CD4-positive, alpha-beta T cell treated with Interleukin-6 at 100 ng/mL for 8 hours (primary cell): ENCODE measurements at places on chromosomes 4 and X.

GRCh38 chr4:37960679-37961450 lies 667 bp downstream of the PTTG2 start:
- no peak for DNase-seq

- DNase-seq, result no peak
Observed at GRCh38 chr4:40322811-40323210, 12.3 kb upstream of the CHRNA9 start.

- no peak for DNase-seq
Observed at GRCh38 chrX:65528293-65528692, 6.3 kb downstream of the LAS1L start.

DNA sequence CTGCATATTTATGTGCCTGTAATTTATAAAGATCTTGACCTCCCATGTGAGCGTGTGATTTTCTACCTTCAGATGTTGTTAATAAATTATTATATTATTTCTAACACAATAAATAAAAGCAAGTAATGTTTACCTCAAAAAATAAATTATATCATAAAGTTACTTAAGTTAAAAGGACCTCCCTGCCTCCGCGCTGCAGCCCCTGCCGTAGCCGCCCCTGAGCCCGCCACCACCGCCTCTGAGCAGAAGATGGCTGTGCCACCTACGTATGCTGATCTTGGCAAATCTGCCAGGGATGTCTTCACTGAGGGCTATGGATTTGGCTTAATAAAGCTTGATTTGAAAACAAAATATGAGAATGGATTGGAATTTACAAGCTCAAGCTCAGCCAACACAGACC lies 119.6 kb upstream of the BRWD3 start:
- DNase-seq, result no peak

- no peak for DNase-seq
Observed at GRCh38 chr4:90852237-90852636, 725.0 kb downstream of the CCSER1 start.

DNA sequence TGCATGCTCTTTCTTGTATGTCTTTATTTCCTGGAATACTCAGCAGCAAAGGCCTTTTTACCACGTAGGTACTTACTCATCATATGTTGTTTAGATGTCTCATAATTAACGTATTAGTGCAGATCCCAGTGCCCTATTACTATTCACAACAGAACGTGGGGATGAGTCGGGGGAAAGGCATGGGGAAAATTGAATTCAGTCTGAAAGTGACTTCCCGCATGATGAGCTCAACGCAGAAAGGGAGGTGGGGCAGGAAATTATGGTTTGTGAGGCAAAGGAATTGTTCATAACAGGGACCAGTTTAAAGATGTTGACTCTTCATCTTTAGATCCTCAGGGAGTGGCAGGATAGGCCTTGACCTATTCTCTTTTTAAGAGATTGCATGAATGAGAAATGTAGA lies 2.0 kb upstream of the TMPRSS11D start:
- no peak for DNase-seq

DNA sequence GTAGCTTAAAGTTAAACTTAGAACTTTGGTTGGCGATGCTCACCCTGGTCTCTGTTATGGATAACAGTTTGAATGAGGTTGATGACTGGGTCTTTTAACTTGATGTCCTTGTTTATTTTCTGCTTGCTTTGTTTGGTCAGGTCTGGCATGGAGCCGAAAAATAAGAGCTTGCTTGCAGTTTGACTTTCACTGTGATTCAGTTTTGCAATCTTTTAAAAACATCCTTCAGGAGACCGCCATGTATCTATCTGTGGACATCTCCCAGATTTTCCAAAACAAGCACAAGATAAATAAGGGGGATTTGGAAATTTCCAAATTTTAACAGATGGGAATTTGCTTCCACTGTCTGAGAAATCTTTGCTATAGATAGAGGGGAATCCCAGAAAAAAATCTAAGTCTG lies 246.7 kb downstream of the PALLD start:
- DNase-seq, result no peak

DNA sequence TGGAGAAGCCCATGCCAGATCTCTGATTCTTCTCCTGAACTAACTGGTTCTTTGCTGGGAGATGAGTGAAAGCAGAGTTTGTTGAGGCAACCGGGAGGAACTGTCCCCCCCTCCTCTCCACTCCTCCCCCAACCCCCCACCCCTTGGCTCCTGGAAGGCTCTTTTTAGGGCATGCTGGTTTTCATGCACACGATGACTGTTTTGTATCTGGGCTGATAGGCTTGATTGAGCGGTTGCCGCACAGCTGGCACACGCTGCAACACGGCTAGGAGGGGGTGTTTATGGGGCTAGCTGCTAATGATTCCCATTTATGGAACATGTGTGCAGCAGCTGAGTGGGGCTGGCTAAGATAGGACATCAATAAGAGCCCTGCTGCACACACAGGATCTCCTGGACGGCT lies 137.2 kb downstream of the SMIM20 start:
- no peak for DNase-seq

- DNase-seq, result no peak
Observed at GRCh38 chr4:37359261-37359660, 114.7 kb downstream of the NWD2 start.

DNA sequence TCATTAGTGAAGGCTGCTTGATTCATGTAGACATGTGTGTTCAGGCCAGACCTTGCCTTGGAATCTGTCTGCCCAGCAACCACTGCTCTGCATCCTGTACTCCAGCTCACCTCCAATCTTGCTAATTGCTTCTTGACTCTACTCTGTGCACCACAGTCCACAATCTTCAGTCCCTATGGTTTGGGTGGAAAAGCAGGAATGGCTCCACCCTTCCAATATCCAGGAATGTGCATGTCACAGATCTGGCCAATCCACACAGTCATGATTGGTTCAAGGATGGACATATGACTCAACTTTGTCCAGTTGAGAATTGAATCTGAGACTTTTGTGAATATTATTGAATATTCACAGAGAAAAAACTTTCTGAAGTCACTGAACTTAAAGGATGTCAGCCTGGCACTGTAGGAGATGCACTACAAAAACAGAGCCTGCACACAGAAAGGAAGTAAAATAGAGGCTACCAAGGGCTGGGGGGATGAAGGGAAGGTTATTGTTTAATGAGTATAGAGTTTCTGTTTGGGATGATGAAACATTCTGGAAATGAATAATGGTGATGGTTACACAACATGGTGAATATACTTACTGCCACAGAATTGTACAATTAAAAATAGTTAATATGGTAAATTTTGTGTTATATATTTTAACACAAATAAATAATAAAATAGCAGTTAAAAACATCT lies 161.3 kb upstream of the USP38 start:
- no peak for DNase-seq

GRCh38 chr4:1219566-1219950 lies 29.4 kb downstream of the CTBP1 start:
- DNase-seq, result no peak

GRCh38 chr4:166077782-166078181 lies 204.7 kb downstream of the TLL1 start:
- no peak for DNase-seq

- peak; percentile 15 for DNase-seq
Observed at GRCh38 chr4:151991001-151991883, 230.4 kb upstream of the GATB start.

GRCh38 chr4:185352202-185352601 lies 43.5 kb downstream of the LRP2BP start:
- no peak for DNase-seq

DNA sequence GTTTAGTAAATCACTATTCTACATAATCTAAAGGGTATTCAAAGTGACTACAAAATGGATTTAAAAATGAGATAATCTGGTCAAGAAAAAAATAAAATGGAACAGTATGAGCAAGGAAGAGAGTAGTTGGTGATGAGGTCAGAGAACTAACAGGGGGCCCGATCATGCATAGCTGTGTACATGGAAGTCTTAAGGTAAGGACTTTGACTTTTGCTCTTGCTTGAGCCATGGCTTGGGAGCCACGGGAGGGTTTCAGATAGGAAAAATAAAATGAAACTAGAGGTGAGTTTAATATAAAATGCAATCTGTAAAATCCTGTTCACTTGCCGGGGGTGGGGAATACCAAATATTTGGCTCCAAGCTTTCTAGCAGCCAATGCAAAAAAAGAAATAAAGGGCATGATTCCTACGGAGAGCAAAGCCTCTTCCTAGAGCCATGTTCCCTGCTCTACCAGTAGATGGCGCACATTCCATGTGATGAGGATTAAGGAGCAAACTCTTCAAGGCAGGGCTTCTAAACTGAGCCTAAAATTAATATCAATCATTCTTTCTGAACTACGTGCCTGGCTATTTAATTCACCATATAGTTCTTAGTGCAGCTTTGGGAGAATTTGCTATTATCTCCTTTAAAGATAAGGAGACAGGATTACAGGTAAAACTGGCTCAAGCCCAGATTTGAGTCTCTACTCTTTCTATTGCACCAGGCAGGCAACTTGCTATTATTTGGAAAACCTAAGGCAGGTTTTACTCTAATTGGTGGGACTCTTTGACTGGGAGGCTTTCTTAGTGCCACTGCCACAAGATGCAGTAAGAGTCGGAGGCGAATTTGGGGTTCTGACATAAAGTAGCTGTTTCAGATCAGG lies 6.8 kb upstream of the CLCN5 start:
- peak; percentile 63 for DNase-seq

DNA sequence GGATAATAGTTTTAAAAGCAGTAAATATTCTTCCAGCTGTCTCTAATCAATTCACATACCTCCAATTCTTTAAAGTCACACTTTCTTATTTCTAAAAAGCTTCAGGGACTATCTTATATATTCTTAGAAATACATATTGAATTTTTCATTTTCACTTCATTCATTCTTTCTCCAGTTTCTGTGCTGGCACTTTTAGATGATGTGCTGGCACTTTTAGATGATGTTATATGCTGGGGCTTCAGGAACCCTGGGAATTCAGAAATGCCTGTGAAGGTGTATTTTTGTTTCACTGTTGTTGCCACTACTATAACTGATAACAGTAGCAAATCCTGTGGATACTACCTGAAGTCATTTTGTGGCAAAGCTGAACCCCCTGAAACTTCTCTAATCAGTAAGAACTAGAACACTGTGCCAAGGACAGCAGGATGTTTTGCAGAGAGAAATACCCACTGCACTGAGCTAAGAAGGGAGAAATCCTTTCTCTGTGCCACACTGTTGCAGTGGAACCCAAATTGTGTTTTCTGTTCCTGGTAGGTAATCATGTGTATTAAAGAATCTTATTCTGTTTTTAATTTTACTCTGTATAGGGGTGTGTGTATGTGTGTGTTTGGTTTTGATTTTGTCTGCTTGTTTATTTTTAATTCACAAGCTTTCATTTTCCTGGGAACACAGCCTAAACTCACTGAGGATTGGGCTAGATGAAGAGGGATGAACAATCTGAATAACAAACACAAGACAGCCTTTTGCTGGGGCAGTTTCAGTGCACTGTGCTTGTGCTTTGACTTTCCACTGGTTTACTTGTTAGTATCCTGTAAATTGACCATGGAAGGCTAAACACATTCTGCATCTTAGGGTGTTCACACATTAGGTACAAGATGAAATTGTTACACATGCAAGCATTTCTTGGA lies 898.3 kb downstream of the CCSER1 start:
- DNase-seq, result no peak

DNA sequence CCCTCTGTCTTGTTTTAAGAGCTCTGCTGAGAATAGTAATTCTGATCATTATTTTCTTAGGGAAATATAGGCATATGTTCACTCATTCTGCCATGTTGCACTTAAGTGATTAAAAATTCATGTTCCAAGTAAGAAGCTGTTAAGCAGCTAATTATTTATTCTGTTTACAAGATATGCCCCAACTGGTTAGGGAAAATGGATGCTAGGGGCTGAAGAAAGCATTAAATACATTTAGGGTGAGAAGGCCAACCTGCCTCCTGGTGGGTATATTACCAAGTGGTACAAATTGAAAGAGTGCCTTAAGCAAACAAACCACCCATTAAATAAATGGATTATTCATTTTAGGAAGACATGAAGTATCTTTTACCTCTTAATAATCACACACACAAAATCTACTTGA lies 392.6 kb upstream of the EPHA5 start:
- DNase-seq, result no peak

DNA sequence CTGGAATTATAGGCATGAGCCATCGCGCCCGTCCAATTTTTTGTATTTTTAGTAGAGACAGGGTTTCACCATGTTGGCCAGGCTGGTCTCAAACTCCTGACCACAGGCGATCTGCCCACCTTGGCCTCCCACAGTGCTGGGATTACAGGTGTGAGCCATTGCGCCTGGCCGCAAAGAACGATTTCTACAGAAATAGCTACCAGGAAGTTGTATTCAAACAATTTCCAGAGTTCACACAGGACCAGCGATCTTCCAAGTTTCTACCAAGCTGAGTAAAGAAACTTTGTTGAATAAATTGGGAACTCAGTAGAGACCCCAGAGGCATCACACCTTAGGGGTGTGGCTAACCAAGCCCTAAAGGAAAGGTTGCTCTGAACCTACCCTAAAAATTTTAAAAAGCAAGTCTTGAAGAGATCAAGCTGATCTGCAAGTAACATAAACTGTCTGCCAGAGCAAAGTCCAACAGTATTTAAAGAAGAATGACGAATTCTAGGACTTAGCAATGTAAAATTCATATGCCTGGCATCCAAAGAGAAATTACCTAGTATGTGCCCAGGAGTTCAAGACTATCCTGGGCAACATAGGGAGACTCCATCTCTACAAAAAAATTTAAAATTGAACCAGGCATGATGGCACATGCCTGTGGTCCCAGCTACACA lies 48.4 kb upstream of the USP9X start:
- DNase-seq, result no peak

DNA sequence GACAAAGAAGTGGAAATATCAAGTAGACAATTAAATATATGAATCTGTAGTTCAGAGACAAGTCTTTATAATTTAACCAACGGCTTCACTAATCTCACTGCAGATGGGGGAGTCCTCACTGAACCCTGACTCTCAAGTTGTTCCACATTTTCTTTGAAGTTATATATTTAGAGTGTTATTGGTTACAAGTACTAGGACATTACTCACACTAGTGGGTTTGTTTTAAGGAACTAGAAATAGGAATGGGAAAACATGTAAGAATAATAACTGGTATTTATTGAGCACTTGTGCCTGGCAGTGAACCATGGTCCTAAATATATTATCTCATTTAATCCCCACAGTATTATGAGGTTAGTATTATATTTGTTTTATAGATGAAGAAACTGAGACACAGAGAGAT lies 22.0 kb downstream of the MND1 start:
- DNase-seq, result no peak

DNA sequence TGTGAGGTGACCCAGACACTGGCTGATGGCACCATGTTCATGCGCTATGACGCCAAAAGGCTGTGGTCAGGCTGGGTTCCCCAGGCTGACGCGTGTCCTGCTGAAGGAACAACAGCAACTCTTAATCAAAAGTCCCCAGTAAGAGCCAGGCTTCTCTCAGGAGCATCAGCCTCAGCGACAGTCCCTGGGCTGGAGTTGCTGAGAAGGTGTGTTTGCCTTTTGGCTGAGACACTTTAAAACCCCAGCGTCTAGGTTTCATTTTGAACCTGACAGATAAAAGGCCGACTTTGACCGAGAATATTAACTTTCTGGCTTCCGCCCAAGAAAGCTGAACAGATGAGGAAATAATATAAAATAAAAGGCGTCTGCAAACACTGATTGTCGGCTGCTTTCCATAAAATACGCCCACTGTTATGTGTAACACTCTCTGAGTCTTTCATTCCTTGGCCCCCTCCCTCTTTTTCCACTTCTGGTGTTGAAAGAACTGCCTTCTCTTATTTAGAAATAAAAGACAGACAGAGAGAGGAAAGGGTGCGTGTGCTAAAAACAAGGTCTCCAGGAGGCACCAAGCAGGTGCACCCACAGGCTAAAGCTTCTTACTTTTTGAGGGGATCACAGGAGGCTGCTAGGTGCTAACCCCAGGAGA lies 373.6 kb downstream of the MID1IP1 start:
- peak; percentile 38 for DNase-seq

GRCh38 chr4:182975806-182976205 lies 58.6 kb upstream of the DCTD start:
- no peak for DNase-seq

GRCh38 chrX:22122510-22122909 lies 90.4 kb downstream of the PHEX start:
- no peak for DNase-seq
